Spinal cord (tissue), 10 donors: ENCODE measurements at places on chromosomes 13 and 19. TPM values are rescaled to one million over a fixed set of nuclear protein-coding genes. Genes with fewer than 3 reads are reported as not detected.

Gene DIRAS1
- 16.8 TPM for total RNA-seq

Gene ZGLP1
- 1.6 TPM for total RNA-seq

- no peak for DNase-seq
These were observed 22.9 kb downstream of the CCL25 start for GRCh38 chr19:8075158-8076074.

- DNase-seq = no peak
These were observed 50.0 kb upstream of the GPR183 start for GRCh38 chr13:99357131-99357596.

Gene HSPB6
- 1.8 TPM for total RNA-seq

Gene ZNF723
- total RNA-seq = not detected

- DNase-seq = no peak
These were observed 5.7 kb downstream of the AP1M1 start for GRCh38 chr19:16203256-16204004.

DNA sequence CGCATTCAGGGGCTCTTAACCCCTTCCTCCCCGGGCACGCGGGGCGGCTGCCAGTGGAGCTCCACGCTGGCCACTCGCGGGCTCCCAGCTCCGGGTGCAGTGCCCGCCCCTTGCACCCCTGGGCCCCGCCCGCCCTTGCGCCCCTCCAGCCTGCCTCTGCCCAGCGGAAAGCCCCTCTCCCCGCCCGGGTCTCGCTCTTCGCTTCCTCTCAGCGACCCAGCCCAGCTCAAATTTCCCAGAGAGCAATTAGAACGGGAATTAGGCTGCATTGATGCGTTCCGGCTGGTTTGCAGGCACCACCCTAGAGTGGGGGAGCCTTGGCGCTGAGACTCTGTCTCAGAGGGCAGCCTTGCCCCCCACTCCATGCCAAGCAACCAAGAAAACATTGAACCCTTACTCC, 1.8 kb upstream of the GSX1 start:
- no peak for DNase-seq

DNA sequence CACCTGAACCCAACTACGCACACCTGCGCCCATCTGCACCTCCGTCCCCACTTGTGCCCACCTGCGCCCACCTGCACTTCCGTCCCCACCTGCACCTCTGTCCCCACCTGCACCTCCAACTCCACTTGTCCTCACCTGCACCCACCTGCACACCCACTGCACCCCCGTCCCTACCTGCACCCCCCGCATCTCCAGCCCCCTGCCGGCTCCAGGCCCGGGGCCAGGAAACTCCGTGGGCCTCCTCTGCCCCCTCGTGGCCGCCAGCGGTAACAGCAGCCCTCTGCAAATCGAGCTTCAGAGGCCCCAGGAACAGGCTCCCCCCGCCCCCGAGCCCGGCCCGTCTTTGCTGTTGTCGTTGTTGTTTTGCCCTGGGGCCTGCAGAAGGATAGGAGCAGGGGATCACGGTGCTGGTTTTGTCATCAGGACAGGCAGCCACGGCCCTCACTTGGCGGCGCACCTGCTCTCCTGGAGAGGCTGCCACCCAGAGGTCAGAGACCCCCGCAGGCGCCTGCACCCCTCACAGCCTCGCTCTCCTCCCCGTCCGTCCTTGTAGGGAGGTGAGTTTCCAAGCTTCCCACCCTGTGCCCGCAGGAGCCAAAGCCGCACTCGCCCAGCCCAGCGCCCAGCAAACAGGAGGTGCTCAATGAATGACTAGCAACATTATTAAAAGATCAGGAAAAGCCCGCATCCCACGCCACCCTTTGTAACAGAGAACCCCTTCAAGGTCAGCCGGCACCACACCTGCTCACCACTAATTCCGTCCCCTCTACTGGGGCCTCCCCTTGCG, 65.4 kb downstream of the GNG7 start:
- no peak for DNase-seq

Gene TEX29
- total RNA-seq = 0.30 TPM

DNA sequence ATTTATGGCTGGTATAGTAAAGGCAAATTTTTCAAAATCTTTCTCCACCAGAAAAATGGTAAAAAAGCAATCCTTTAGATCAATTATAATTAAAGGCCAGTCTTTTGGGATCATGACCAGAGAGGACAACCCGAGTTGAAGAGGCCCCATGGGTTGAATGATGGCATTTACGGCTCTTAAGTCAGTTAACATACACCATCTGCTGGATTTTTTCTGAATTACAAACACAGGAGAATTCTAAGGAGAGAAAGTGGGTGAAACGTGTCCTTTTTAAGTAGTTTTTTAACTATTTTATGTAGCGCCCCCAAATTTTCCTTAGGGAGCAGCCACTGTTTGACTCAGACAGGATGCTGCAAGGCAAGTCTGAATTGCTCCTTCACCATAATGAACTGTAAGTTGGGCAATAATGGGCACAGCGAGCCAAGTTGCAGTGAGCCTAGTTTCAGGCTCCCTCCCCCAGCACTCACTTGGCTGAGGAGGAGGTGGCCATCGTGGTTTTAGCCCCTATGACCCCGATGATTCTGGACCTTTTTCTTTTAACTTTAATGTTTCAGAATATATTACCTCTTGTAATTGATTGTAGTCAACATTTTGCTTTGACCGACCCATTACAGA, 13.6 kb upstream of the ZNF611 start:
- DNase-seq = no peak

Gene IGFL4
- 3.3 TPM for total RNA-seq

Gene WIZ
- 12.1 TPM for total RNA-seq

GRCh38 chr19:14425696-14426138, 6.6 kb upstream of the DDX39A start:
- no peak for DNase-seq

Gene IGFL2
- total RNA-seq = 0.61 TPM

Gene GNG7
- total RNA-seq = 11.4 TPM

Gene OXGR1
- total RNA-seq = 0.77 TPM

Gene APOC4
- total RNA-seq = not detected

GRCh38 chr19:6654347-6655310, 15.3 kb downstream of the TNFSF14 start:
- DNase-seq = no peak

Gene NDUFA13
- total RNA-seq = 393 TPM

Gene ANGPTL4
- 2.1 TPM for total RNA-seq

GRCh38 chr13:76307142-76307541, 579.1 kb downstream of the KCTD12 start:
- no peak for DNase-seq

Gene OR1I1
- total RNA-seq = not detected

DNA sequence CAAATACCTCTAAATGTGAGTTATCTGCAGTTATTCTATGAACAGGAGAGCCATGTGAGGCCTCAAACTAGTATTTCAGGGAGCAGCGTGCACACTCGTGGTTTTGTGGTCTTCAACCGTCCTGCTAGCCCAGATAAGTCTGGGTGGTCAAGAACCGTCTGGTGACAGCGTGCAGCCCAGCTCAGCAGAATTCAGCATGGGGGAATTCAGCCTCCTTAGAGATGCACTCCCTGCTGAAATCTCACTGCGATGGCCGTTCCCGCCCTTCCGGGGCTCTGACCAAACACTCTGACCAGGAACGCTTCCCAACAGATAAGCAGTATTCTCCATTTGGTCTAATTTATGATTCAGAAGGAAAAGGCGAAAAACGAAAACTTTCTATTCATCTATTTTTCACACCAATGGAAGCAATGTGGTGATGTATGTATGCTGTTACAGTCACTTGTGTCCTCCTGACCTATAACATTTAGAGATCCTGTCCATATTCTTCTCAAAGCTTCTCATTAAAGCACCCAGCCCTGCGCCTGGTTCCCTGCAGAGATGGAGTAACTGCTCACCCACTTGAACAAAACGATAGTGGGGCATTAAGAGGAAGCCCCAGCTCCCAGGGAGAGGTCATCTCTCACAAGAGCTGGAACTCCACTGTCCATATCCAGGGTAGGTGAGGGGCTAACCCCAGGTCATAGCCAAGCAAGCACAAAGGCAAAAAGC, 2.9 kb downstream of the ANKRD27 start:
- no peak for DNase-seq

- DNase-seq = no peak
These were observed 10.3 kb downstream of the PALM start for GRCh38 chr19:718991-719512.

DNA sequence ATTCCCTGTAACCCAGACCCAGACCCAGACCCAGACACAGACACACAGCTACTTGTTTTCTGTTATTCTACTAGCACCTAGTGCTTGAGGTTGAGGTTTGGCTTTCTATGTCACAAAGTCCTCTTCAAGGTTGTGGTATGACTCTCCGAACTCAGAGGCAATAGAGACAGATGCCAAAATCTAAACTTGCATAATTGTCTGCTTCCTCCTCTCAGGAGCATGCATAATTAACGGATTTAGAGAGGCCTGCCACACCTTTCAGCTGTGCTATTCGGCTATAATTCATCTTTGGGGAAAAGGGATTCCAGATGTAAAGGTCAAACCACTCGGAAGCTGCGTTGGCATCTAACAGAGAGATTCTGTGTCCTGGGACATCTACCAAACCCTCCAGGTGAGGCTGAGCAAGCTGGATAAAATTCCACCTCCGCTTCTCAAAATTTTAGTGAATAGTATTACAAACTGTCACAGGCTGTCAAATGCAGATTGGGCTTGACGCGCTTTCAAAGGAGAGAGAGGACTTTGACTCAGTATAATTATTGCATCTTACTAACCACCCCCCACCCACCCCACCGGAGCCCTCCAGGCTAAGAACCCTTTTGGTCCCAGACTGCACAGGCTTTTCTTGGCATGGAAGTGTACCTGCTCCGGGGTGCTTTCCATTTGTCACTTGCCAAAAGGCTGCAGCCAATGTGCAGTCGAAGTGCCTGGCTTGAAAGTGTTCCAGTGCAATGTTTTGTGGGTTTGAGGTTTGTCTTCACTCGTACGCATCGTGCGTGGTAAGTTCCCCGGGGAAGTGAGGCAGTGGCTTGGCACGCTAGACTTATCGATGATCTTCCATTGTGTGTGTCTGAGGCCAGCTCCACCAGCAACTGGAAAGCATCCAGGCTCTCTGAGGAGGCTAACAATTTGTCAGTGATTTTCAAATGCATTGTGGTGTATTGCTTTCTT, 194.1 kb downstream of the TDRD3 start:
- peak; percentile 28 for DNase-seq

DNA sequence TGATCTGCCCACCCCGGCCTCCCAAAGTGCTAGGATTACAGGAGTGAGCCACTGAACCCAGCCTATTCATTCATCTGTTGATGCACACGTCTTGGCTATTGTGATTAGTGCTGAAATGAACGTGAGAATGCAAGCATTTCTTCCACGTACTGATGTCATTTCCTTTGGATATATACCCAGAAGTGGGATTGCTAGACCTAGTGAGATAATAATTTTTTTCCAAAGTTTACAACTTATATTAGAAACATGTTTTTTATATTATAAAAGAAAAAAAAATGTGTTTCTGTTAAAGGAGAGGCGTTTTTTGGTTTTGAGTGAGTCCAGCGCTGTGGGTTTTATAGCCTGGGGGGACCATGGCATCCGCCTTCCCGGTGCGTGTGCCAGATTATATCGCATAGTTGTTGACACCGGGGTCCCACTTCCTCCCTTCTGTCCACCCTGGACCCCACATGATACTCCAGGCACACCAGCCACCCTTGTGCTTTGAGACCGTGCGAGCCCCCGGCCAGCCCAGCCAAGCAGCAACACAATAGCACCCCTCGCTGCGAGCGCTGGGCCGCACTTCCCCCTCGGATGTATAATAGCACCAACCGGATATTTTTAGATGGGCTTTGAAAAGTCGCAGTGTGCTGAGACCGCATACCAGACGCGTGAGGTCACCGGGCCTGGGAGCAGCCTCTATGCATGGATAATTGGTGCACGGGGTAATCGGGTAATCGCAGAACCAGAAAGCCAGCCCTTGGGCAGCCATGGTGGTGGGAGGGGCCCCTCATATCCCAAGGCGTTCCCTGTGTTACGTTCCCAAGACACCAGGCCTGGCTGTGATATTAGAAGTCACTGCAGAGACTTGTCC, 59.6 kb downstream of the MYO9B start:
- DNase-seq = peak; percentile 50

Gene PRR12
- 8.2 TPM for total RNA-seq

Gene EXOC3L2
- 2.9 TPM for total RNA-seq

DNA sequence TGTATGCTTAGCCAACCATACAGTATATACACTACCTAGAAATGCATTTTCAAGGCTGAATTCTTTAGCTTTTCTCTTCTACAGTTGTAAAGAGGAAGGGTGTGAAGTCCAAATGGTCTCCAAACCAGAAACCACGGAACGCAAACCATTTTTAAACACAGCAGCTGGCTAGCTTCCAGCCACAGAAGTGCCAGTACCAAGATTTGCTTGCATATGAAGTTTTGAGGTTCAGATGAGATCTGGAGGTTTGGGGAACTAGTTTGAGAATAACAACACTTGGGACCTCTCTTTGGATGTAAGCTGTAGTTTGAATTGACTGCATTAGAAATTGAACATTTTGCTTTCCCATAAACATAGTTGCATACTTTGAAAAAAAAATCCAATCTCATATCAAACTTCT, 1243.5 kb downstream of the EFNB2 start:
- no peak for DNase-seq

- no peak for DNase-seq
These were observed 128.6 kb downstream of the USP12 start for GRCh38 chr13:27043013-27043412.

DNA sequence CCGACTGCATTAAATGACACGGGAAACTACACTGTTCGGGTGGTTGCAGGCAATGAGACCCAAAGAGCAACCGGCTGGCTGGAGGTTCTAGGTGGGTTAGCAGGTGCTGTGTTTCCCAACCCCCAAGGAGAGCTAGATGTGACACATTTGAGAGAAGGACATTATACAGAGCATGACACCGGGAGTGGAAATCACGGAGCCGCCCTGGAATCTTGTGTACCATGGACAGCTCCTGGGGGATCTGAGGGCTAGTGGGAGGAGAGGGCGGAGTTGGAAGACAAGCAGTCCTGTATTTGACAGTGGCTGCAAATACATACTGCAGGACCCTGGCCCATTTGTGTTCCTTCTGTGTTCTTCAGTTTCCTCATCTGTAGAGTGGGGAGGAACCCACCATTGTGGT, 2.3 kb downstream of the CEACAM18 start:
- DNase-seq = no peak

DNA sequence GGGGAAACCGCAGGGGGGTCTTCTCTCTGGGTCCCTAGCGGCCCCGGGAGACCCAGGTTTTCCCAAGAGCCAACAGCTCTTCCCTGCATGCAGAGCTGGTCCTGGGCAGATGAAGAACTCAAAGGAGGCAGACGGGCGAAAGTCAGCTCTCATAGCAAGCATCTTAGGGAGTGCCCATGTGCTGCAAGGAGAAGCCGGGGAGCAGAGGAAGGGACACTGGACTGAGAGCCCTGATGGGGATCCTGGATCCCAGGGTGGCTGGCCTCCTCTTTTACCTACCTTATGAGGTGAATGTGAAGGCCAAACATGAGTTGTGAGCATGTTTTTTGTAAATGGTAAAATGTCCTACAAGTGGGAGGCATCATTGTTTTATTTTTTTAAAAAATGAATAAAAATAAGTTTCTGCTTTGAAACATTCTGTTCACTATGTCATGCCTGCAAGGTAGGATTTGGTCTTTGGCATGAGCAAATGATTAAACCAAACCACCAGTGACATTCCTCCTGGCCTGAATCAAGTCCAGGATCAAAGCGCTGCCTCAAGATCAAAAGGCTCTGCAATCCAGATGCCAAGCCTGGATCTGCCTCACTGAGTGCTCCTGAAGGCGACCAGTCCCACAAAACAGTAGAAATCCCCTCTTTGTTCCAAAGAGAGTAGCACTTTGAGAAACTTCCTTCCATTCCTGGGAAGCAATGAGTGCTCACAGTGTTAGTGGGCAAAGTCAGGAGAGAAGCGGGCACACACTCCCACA, 92.2 kb upstream of the SERP2 start:
- DNase-seq = no peak

- DNase-seq = no peak
These were observed 146.4 kb upstream of the VSTM2B start for GRCh38 chr19:29379257-29380021.
